ENCODE measurements at places on chromosomes 12 and 14. TPM values are rescaled to one million over a fixed set of nuclear protein-coding genes. Genes with fewer than 3 reads are reported as not detected.

GNB3 gene
- total RNA-seq, result 0.44 TPM

STAT6 gene
- total RNA-seq, result 49.7 TPM

ZBTB42 gene
- total RNA-seq, result 5.5 TPM

TOMM20L gene
- not detected for total RNA-seq

COPS7A gene
- total RNA-seq, result 27.8 TPM

MMP17 gene
- 5.1 TPM for total RNA-seq

OR10P1 gene
- total RNA-seq, result not detected

RSRC2 gene
- total RNA-seq, result 70.3 TPM

SDR39U1 gene
- 11.0 TPM for total RNA-seq

KRT85 gene
- total RNA-seq, result not detected

POMT2 gene
- 10.6 TPM for total RNA-seq

AHNAK2 gene
- total RNA-seq, result 35.3 TPM

ESR2 gene
- total RNA-seq, result 0.49 TPM

MUCL1 gene
- total RNA-seq, result not detected

HSPA2 gene
- 8.7 TPM for total RNA-seq

A2M gene
- total RNA-seq, result 198 TPM

IGF1 gene
- total RNA-seq, result 0.65 TPM

ACOT6 gene
- total RNA-seq, result not detected

IFNG-AS1 gene
- not detected for total RNA-seq

RASSF9 gene
- total RNA-seq, result 1.5 TPM

EPYC gene
- not detected for total RNA-seq

MGP gene
- total RNA-seq, result 54.2 TPM

POTEM gene
- not detected for total RNA-seq

ABCD2 gene
- not detected for total RNA-seq

ALDH1L2 gene
- 0.65 TPM for total RNA-seq

SPPL3 gene
- 11.7 TPM for total RNA-seq

OR4E2 gene
- total RNA-seq, result not detected

KLRG1 gene
- total RNA-seq, result 0.25 TPM

CMKLR1 gene
- total RNA-seq, result not detected

PRKD1 gene
- 8.3 TPM for total RNA-seq

GLS2 gene
- total RNA-seq, result 0.44 TPM

CCDC196 gene
- not detected for total RNA-seq

CRIP2 gene
- 200 TPM for total RNA-seq

KRT78 gene
- not detected for total RNA-seq

CPSF2 gene
- total RNA-seq, result 21.2 TPM

RNASE7 gene
- not detected for total RNA-seq

VWF gene
- total RNA-seq, result 1,726 TPM

DAO gene
- total RNA-seq, result not detected

RPGRIP1 gene
- 0.19 TPM for total RNA-seq

NFE2 gene
- not detected for total RNA-seq

ACRBP gene
- total RNA-seq, result 0.57 TPM

GPR84 gene
- 0.16 TPM for total RNA-seq

PRMT5 gene
- 54.9 TPM for total RNA-seq

DLK1 gene
- total RNA-seq, result not detected

TMPRSS12 gene
- total RNA-seq, result not detected

CEP170B gene
- total RNA-seq, result 7.3 TPM

PLEKHD1 gene
- 0.06 TPM for total RNA-seq

HSPB8 gene
- total RNA-seq, result 1.1 TPM

MON2 gene
- total RNA-seq, result 14.4 TPM

SIX6 gene
- not detected for total RNA-seq

BIN2 gene
- total RNA-seq, result not detected

WNT5B gene
- total RNA-seq, result 0.32 TPM

B3GNT4 gene
- not detected for total RNA-seq

IL22 gene
- total RNA-seq, result not detected

NKX2-1 gene
- not detected for total RNA-seq

SLC35E3 gene
- total RNA-seq, result 1.9 TPM

ACSS3 gene
- 0.16 TPM for total RNA-seq
